ENCODE measurements at places on chromosomes 2 and 18.

- DNase-seq: no peak
These were observed 602.7 kb downstream of the KCNJ3 start for GRCh38 chr2:155301221-155301620.

DNA sequence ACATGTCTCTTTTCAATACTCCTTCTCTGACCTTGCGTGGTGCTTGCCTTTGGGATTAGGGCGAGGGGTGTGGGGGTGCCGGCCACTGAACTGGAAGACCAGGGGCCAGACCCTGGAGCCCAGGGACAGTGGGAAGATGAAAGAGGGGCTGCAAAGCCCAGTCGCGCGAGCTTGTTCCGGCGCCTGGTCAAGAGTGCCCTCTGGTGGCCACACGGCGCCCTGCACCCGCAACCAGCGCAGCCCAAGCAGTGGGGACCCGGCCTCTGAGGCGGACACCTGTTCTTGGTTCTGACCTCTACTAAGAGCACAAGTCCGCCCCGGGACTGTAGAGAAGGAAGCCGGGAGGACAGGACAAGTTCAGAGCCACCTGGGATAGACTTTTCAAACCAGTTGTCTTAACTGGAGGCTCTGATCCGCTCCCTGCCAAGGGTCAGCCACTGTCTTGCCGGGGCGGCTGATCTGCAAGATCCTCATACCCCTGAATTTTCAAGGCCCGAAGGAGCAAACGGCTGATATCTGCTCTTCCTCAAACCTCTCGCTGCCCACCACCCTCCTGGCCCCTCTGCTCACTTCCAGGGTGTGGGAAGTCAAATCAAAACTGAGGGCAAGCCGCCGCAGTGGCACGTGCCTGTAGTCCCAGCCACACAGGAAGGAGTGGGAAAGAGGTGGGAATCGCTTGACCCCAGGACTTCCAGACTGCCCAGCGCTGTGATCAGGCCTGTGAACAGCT is 14.9 kb upstream of the MSH6 start:
- peak; percentile 90 for DNase-seq

DNA sequence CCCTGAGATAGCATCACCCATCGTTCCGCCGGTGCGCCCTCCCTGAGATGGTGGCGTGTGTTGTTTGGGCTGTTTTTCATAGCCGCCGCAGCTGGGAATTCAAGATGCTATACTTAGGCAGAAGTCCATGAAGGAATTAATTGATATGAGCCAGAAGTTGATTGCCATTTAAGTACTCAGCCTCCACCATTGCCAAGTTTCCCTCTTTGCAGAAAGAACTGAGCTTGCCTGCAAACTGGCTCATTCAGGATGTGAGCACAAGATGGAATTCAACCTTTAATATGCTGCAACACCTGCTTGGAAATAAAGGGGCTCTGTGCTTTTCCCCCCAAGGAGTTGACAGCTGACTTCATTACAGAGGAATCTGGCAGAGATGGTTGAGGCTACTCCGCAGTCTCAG is 295.5 kb downstream of the ZNF521 start:
- DNase-seq: no peak

DNA sequence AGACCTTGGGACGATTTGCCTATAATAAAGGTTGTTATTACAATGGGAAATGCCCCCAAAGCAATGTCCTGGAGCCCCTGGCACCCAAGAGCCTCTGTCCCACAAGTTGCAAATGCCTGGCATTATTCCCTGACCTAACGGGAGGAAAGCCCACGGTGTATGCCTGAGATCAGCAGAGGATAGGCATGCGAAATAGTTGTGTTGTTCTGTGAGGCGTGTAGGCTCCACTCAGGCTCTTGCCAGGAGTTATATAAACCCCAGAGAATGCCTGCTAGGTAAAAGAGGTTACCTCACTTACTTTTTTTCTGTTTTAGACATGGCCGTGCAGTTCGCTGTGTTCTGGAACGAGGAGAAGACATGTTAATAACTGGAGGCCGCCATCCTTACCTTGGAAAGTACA is 52.1 kb downstream of the AOX1 start:
- no peak for DNase-seq

GRCh38 chr2:85448461-85449213 is 30.1 kb downstream of the SH2D6 start:
- DNase-seq: no peak

GRCh38 chr2:149579972-149580882 is 7.3 kb downstream of the MMADHC start:
- no peak for DNase-seq

DNA sequence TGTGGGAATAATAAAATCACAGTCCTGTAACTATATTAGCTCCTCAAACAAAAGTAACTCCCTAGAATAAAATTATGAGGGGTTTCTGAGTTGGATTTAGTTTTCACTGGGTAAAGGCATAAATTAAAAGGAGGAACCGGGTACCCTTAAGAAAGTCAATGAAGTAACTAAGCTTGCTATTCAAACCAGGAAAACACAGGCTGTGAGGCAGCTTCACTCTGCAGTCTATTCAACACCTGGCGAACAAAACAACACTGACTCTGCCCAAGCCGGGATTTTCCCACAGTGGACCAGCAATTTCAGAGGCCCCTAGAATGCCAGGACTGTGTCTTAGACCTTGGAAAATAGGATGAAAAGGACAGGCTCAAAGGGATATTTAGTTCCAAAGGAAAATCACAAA is 24.6 kb upstream of the CREB1 start:
- no peak for DNase-seq

DNA sequence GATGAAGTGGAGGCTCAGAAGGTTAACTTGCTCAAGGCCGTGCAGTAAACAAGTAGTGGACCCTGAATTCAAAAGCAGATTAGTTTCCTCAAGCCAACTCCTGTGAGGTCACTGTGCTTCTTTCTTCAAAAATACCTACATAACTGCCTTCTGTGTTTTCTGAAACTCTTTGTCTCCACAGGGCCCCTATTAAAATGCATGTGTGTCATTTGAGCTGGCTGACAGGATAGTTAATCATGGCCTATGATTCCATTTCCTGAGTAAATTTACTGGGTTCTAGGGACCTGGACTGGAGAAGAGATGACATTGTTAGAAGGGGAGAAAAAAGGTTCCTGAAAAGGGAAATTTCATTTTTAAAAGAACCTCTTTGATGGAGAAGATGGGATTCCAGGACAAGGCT is 12.9 kb upstream of the DTNA start:
- DNase-seq: no peak

DNA sequence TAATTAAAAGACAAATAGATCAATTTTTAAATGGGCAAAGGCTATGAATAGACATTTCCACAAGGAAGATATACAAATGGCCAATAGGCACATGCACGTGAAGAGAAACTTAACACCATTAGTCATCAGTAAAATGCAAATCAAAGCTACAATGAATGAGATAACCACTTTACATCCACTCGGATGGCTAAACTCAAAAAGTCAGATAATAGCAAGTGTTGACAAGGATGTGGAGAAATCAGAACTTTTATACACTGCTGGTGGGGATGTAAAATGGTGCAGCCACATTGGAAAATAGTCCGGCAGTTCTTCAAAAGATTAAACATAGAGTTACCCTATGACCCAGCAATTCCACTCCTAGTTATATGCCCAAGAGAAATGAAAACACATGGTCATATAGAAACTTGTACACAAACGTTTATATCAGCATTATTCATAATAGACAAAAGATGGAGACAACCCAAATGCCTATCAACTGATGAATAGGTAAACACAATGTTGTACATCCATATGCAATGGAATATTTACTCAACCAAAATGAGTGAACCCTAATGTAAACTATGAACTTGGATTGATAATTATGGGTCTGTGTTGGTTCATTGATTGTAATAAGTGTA is 51.1 kb downstream of the SMAD7 start:
- DNase-seq: no peak

- DNase-seq: no peak
These were observed 44.7 kb downstream of the CTIF start for GRCh38 chr18:48583573-48583972.

DNA sequence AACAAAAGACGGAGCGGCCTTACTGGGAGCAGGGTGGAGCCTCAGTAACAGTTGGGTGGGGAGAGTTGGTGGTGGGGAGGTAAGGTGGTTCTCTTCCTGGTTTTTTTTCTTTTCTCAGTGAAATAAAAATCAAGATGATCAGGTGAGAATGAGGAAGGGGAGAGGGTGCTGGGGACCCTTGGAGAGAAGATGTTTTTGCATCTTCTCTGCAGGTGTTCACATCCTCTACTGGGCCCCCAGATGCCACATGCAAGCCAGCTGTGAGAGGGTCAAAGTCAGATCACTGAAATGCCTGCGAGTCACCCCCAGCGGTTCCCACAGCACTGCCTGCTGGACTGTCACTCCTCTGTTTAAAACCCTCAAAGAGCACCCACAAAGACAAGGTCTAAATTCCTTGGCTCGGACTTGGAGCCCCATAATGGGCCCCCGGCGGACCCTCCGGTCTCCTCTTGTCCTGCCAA is 69.8 kb upstream of the FHL2 start:
- DNase-seq: no peak

GRCh38 chr2:238839428-238839827 is 8.5 kb upstream of the TWIST2 start:
- DNase-seq: no peak

DNA sequence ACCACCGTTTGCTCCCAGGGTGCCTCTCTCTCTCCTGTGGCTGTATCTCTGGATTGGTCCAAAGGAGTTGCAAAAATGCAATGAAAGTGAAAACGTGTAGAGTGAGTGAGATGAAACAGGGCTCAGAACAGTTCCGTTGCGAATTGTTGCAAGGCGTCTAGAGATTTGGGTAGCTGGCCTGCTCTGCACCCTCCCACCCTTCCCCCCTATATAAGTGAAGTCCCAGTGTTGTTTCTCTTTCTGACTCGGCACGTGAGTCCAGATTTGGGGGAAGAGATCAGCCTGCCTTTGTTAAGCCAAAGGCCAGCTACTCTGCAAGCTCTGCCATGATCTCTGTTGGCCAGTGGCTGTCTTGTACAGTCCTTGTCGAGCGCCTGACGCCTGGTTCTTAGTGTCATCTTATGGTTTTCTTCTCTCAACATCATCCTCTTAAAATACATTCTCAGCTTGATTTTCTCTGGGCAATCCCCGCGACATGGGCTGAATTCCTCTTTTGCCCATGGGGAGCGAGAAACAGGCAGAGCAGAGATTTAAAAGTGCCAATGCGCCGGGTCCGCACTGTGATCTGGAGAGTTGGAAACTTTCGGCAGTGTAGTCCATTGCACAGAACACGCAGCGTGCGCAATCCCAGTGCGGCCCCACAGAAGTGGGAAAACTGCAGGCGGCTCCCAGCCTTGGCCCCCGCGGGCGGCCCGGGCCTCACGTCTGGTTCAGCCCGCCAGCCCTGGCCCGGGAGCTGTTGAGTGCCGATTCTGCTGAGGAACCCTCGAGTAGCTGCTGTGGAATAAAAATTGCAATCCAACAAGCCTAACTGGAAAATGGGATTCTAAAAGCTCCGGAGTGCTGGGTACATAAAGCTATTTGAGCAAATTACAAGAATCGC is 9.3 kb downstream of the MEIS1 start:
- DNase-seq: no peak

- DNase-seq: no peak
These were observed 63.5 kb downstream of the ZDBF2 start for GRCh38 chr2:206337956-206338355.

DNA sequence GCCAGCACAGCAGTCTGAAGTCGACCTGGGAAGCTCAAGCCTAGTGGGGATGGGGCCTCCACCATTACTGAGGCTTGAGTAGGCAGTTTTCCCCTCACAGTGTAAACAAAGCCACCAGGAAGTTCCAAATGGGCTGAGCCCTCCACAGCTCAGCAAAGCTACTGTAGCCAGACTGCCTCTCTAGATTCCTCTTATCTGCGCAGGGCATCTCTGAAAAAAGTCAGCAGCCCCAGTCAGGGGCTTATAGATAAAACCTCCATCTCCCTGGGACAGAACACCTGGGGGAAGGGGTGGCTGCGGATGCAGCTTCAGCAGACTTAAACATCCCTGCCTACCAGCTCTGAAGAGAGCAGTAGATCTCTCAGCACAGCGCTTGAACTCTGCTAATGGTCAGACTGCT is 218.4 kb upstream of the VRK2 start:
- DNase-seq: no peak

- DNase-seq: no peak
These were observed 125.3 kb upstream of the SLC39A10 start for GRCh38 chr2:195531754-195532153.

DNA sequence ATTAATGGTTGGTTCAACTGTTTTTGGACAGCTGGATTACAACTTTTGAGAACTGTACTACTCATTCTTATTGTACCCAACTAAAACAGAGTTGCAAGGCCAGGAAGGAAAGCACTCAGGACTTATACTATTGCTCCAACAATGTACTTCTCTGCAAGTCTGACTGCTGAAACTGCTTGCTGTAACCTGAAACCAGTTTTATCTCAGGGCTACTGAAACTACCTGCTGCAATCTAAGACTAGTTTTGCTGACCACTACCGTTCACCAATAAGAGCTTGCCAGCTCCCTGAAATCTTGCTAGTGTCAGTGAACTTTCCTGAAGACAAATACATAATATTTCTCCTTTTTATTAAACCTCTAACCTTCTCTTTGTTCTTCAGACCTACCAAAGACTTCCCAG is 157.3 kb downstream of the CDCA7 start:
- DNase-seq: no peak

GRCh38 chr2:18795906-18796305 is 206.5 kb upstream of the NT5C1B start:
- DNase-seq: no peak

GRCh38 chr2:176104316-176105077 is 2.6 kb upstream of the HOXD11 start:
- no peak for DNase-seq

GRCh38 chr2:126822115-126822514 is 76.6 kb upstream of the TEX51 start:
- no peak for DNase-seq

DNA sequence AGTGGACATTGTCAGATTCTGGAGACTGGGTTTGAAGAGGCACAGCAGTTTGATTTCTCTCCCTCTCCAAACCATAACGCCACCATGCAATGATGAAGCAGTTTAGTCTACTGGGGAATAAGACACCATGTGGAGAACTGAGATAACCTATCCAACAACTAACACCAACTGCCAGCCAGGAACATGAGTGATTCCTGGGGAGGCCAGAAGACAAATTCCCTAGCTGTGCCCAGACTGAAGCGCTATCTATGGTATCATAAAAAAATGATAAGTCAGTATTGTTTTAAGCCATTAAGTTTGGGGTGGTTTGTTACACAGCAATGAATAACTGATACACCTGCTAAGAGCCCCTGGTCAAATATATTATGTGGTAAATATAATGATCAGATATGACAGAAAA is 129.3 kb downstream of the EXOC6B start:
- no peak for DNase-seq

DNA sequence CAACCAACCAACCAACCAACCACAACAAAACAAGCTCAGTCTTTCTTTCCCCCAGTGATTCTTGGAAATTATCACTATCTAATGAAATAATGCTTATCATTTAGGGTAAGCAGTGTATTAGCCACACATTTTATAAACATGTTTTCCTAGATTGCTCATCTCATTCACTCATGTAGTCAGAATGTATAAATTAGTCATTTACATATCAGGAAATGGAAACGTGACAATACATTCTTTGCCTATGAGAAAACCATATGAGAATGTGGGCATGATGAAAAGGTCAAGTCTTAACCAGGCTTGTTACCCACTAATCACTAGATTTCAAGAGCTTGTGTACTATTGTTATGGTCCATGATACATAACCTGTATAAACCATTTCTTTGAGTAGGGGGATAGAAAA is 1583.4 kb upstream of the PIK3C3 start:
- DNase-seq: no peak
